ENCODE measurements at places on chromosomes 6 and 20. TPM values are rescaled to one million over a fixed set of nuclear protein-coding genes. Genes with fewer than 3 reads are reported as not detected.

Gene ADTRP
- total RNA-seq, result not detected

Gene XRN2
- 55.8 TPM for total RNA-seq

Gene LGSN
- total RNA-seq, result not detected

Gene ZBP1
- total RNA-seq, result 0.09 TPM

Gene PCK1
- total RNA-seq, result 0.73 TPM

Gene MEP1A
- total RNA-seq, result 0.09 TPM

Gene KCNK5
- 0.27 TPM for total RNA-seq

Gene SLC35F1
- total RNA-seq, result 49.6 TPM

Gene EYA4
- 2.4 TPM for total RNA-seq

Gene CLPSL2
- total RNA-seq, result not detected

Gene CST5
- not detected for total RNA-seq

All from cerebellum (tissue), 4 donors.